Activated CD4-positive, alpha-beta T cell treated with anti-CD3 and anti-CD28 coated beads, Interleukin-10, Interleukin-2, amounts not matched to agents 100 ng/mL and 50 ng/mL, durations not matched to agents 16 hours and 8 hours (primary cell): ENCODE measurements at places on chromosomes 5 and 9.

DNA sequence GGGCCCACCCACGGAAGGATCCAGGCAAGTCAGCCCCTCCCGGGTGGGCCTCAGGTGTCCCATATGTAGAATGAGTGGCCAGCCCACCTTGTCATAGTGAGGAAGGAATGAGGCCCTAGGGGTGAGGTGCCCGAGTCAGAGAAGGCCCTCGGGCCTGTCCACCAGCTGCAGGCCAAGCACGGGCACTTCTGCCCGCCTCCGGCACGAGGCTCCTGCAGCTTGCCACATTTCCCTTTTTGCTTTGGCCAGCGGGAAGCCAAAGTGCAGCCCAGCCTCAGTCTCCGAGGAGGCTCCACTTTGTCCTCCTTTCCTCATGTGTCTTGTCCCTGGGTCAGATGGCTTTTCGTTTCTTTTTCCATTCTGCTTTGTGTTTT lies 72.9 kb downstream of the PSMB7 start:
- no peak for DNase-seq

- no peak for DNase-seq
Observed at GRCh38 chr9:97311798-97312500, 4.5 kb downstream of the CCDC180 start.

GRCh38 chr5:74409712-74410111 lies 230.8 kb downstream of the ENC1 start:
- no peak for DNase-seq

- no peak for DNase-seq
Observed at GRCh38 chr9:80690349-80690939, 998.9 kb downstream of the TLE1 start.

GRCh38 chr5:978054-978453 lies 30.5 kb upstream of the NKD2 start:
- no peak for DNase-seq

GRCh38 chr9:135213566-135213965 lies 126.1 kb downstream of the OLFM1 start:
- DNase-seq, result no peak
